Right ventricle myocardium superior (tissue), 1 donor: ENCODE measurements at places on chromosomes 6 and 20.

GRCh38 chr6:136526196-136526930 is 23.9 kb downstream of the MAP7 start:
- peak; percentile 59 for DNase-seq

DNA sequence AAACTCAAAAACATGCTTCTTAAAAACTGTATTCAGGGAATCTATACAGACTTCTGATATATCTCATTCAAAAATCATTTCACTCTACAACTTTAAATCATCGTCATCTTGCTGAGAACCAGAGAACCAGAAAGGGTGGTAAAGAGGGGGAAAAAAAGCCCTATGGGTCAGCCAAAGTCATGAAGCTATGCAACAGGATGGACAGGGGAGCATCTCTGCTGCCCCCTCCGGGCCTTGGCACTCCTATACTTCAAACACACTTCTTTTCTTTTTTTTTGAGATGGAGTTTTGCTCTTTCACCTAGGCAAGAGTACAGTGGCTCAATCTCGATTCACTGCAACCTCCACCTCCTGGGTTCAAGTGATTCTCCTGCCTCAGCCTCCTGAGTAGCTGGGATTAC is 73.5 kb upstream of the NFATC2 start:
- no peak for DNase-seq

DNA sequence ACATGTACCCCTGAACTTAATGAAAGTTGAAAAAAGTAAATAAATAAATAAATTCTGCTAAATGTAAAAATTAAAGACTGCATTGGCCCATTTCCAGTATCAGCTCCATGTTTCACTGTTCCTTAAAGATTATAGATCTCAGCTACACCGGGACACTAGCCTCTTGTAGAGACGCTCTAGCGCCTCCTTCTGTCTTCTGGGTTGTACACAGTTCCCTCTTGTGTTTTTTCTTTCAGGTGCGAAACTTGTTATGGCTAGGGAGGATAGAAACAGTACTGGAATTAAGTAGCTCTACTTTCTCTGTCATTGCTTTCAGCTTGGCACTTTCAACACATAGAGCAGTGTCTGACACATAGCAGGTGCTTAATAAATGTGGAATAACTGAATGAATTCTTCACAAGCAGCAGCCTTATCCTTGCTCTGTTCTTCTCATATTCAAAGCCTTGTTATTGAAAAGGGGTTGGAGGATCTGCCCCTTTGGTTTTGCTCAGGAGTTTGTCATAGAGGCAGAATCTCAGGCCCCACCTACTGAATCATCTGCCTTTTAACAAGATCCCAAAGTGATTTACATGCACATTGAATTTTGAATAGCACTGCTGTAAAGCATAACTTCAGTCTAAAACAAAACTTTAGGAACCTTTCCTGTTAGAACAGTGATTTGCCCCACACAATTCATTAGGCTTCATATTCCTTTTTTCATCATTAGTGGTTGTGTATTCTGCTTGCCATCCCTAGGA is 92.3 kb downstream of the FIG4 start:
- no peak for DNase-seq

DNA sequence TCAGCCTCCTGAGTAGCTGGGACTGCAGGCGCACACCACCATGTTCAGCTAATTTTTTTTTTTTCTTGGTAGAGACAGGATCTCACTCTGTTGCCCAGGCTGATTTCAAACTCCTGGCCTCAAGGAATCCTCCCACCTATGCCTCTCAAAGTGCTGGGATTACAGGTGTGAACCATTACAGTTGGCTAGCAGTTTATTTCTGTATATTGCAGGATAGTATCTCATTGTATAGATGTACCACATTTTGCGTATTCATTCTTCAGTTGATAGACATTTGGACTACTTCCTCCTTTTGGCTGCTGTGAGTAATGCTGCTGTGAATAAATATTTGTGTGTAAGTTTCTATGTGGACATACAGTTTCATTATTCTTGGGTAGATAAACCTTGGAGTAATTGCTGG is 32.9 kb downstream of the ASXL1 start:
- no peak for DNase-seq

GRCh38 chr6:39330476-39330875 is 8.0 kb upstream of the KCNK16 start:
- peak; percentile 52 for DNase-seq

GRCh38 chr6:156313037-156313436 is 464.1 kb upstream of the ARID1B start:
- no peak for DNase-seq

- DNase-seq: no peak
Measured at GRCh38 chr20:48158014-48158413, 372.7 kb upstream of the SULF2 start.

- DNase-seq: no peak
Measured at GRCh38 chr6:30651143-30651542, 4.2 kb downstream of the C6orf136 start.

DNA sequence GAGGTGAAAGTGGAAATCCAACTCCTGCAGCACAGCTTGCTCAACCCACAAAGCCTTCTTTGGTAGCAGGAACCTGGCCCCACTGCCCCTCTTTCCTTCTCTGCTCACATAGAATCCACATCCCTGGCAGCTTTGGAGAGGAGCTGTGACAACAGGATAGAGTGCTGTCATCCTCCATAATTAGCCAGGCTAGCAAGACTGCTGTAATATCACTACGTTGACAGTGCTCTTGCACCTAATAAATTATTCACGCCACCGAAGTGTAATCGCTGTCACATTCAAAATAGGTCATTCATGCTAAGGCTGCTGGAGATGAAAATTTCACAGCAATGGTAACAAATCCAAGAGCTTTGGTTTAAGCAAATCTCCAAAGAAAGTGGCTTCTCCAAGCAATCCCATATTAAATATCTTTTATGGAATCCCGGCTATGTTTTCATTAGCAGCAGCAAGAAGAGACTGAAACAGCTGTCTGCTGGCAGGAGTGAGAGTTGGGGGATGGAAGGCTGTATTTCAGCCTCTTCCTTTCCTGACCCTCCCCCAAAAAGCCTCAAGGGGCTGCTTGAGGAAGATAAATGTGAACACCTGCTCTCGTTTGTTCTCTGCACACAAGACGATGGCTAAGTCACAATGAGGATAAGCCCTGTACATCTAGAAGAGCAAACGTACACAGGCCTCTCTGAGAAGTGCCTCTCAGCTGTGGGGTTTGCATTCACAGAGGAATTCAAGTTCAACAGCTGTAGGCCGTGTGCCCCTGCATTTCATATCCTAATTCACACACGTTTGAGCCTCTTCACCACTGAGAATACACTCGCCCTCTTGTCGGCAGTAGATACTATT is 16.5 kb downstream of the RIPOR2 start:
- DNase-seq: no peak

DNA sequence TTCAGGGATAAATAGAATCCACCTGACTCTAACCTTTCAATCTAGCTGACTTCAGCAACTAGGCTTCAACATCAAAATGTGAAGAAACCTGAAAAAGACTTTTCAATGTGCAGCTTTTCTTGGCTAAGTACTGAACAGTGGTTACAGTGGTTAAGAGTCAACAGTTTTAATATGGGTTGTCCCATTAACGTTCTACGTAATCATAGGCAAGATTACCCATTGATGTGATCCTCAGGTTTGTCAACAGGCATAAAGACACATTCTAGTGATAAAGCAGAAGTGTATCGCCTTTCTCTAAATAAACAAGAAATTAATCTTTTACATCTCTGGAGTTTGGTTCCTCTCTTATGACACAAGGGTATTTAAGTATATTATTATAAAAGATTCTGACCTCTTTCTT is 154.1 kb upstream of the RUNX2 start:
- DNase-seq: no peak

GRCh38 chr20:48411245-48411644 is 416.6 kb downstream of the PREX1 start:
- DNase-seq: no peak

- peak; percentile 65 for DNase-seq
Measured at GRCh38 chr6:159943101-159943632, 25.7 kb upstream of the IGF2R start.

GRCh38 chr6:138849791-138850190 is 53.9 kb downstream of the ECT2L start:
- DNase-seq: no peak

GRCh38 chr6:108805611-108806167 is 42.5 kb upstream of the ARMC2 start:
- DNase-seq: no peak

GRCh38 chr20:43839793-43840199 is 74.9 kb upstream of the TOX2 start:
- DNase-seq: no peak

DNA sequence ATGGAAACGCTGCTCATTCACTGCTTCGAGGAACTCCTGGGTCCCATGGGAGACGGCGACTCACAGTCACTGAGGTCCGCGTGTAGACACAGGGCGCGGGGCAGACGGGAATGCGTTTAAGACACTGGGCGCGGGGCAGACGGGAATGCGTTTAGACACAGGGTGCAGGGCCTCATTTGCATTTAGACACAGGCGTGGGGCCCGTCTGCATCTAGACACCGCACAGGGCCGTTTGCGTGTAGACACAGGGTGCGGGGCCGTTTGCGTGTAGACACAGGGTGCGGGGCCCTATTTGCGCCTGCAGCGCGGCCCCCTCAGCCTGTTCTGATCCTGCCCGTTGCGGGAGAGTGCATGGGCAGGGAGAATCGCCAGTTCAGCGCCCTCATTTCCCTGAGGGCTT is 10.4 kb downstream of the DACT2 start:
- no peak for DNase-seq

DNA sequence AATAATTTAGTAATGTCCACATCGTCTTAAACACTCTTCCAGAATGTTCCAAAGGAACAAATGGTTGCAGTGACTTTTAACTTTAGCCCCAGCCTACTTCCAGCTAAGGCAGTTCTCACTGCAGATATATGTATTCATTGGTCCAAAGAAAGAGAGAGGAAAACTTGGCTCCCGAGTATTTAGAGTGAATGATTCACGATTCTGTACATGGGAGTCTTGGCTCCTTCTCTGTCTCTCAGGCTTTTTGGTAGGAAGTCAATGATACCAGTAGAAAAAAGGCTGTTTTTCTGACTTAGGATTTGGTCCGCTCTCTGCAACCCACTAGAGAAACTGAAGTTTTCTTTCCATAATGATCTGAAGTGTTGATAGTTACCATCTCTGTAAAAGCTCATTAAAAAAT is 38.6 kb downstream of the E2F3 start:
- DNase-seq: no peak

- DNase-seq: no peak
Measured at GRCh38 chr20:62711703-62712101, 3.1 kb downstream of the NTSR1 start.

- no peak for DNase-seq
Measured at GRCh38 chr6:146426516-146426915, 117.1 kb upstream of the RAB32 start.

GRCh38 chr6:90663873-90664272 is 77.0 kb upstream of the MAP3K7 start:
- DNase-seq: no peak

- DNase-seq: no peak
Measured at GRCh38 chr6:74603322-74604076, 602.4 kb downstream of the COL12A1 start.

DNA sequence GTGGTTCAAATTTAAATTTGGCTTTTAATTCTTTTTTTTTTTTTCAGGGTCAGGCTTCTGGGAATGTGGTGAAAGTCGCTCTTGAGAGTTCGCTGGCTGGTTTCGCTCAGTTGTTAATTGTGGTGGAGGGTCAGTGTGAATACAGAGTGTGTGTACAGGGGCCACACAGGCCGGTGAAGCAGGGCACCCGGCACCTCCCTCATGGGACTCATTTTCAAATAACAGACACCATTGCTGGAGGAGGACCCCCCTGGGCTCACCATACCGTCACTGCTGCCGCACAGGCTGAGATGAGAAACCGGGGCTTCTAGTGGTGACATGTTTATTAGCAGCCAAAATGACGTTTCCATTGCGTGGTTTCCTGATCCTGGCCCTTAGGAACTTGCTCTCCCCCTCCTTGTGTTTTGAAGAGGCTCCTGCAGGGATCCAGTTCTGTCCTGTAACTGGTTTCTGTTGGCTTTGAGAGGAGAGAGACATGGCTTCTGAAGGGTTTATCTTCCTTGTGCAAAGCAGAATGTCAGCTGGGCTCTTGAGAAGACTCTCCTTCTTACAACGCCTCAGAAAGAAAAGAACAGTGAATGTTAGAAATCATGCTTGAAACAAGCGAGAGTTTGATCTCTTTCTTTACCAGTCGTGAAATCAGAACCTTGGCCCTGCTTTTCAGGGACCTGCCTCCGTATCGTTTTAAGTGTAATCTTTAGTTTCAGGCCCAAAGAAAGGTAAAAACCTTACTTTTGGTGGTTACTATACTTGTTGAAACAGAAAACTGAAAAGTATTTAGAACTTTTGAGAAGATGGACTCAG is 37.8 kb downstream of the DUSP22 start:
- no peak for DNase-seq

DNA sequence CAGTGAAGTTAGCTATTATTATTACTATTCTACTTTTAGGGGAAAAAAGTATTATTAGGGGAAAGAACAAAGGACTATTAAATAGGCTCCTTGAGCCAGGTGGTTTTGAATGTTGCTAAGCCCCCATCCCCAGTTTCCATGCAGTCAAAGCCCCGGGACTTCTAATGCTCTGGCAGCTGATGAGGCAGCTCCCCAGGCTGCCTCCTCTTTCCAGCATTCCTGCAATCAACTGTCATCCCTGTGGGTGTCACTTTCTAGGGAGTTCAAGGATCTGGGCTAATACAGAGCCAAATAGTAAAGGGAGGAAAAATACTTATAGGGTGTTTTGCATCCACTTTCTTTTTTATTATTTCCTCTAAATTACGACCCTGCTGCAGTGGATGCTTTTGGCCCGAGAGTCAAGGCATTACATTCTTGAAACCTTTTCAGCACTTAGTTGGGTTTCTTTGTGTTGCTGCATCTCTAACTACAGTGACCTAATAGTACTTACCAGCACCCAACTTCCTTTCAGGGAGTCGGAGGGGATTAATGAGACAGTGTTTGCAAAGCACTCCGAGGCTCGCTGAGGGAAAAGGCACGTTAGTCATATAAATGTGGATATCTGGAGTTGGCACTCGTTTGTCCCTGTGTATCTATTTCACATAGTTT is 303.9 kb upstream of the MAP3K7 start:
- DNase-seq: no peak

GRCh38 chr20:6925744-6926278 is 158.3 kb downstream of the BMP2 start:
- no peak for DNase-seq

DNA sequence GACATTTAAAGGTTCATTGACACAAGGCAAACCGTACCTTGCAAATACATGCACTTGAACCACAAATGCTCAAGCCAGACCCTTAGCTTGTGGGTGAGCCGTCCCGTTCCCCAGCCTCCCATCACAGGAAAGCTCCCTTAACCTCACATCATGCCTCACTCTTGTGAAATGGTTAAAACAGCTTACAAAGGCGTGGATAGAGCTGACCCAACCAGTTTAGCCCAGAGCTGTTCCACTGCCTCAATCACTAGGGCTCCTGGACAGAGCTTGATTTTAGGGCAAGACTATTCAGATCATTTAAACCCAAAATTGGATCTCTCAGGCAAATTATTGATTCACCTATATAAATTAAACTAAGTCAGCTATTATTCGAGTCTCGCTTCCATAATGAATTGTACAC is 229.6 kb upstream of the TAB2 start:
- no peak for DNase-seq
